ENCODE measurements at places on chromosomes 6 and 20.
A peak's percentile ranks its signal among the peaks of the same experiment; 100 is the strongest.

DNA sequence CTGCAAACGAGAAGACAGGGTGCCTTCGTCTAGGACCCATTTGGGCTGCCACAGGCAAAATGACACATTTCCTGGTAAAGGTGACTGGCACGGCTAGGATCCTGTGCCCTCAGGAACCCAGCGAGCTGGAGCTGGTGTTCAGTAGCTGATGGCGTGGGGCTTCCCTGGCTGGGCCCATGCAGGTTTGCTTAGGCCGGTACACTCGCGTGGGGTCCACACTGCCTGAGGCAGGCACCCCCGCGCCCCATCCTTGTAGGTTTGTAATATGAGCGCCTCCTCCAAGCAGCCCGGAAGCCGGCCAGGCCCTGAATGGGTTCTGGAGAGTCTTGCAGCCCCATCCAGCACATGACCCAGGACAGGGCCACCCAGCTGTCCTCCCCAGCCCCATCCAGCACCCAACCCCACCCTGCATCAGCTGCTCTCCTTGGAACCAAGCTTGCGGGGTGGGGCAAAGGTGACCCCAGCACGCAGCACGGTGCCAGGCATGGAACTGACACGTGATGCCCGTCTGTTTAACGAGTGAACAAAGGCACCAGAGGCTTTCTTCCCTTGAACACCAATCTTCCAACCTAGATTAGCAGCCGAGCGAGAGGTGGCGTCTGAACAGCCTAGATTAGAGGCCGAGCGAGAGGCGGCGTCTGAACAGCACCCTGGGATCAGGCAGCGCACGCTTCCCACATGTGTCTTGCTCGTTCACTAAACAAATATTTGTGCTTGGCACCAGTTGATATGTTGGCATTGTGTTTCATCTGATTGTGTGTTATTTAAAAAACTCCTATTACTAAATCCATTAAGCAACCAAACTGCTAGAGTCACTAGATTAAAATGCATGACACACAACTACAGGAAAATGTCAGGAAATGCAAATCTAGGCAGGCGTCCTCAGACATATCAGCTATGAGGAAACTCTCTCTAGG, 112.1 kb downstream of the DLL1 start:
- DNase-seq = no peak

- peak; percentile 21 for DNase-seq
These were observed 15.4 kb downstream of the GCLC start for GRCh38 chr6:53529324-53530036.

DNA sequence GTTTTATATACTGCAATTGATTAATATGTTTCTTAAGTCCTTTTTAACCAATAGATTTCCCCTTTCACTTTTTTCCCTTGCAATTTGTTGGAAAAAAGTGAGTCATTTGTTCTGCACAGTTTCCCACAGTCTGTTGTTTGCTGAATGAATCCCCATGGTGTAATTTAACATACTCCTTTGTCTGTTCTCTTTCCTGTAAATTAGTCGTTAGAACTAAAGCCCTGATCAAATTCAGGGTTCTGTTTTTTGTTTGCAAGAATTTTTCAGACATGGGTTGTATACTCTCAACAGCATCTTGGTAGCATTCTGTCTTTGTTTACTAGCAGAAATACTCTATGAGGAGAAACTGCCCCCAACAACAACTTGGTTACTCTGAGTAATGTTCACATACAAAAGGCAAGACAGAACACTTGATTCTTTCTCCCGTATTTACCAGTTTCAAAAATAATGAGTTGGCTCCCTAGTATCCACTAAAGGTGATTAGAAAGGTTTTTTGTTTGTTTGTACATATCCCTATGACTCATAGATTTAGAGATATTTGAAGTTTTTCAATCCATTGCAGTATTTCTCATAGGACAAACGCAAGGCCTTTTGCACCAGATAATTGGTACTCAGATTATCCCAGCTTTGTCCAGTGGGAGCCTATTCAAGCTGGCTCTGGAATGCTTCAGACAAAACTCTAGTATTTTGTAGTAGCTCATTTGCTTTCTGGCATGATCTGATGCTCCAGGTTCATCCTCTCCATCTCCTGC, 16.5 kb downstream of the BLOC1S5 start:
- peak; percentile 43 for DNase-seq

GRCh38 chr20:45114465-45115385, at the start of gene WFDC5:
Gene WFDC5, minus strand, starts transcription at chr20:45115174. Its CDS starts 91 bp downstream, at chr20:45115083.
- DNase-seq = no peak
